Stimulated activated CD4-positive, alpha-beta T cell treated with anti-CD3 and anti-CD28 coated beads, Interleukin-12 subunit alpha, Interleukin-12 subunit beta, amount 100 ng/mL, for 24 hours (primary cell): ENCODE measurements at places on chromosomes 4 and X.

DNA sequence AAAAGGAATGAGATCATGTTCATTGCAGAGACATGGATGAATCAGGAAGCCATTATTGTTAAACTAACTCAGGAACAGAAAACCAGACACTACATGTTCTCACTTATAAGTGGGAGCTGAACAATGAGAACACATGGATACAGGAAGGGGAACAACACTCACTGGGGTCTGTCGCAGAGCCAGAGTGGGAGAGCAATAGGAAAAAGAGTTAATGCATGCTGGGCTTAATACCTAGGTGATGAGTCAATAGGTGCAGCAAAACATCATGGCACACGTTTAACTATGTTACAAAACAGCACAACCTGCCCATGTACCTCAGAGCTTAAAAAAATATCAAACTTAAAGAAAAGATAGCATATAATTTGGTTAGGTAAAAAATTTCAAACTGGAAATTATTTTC is 281.4 kb downstream of the PABPC4L start:
- DNase-seq, result no peak

DNA sequence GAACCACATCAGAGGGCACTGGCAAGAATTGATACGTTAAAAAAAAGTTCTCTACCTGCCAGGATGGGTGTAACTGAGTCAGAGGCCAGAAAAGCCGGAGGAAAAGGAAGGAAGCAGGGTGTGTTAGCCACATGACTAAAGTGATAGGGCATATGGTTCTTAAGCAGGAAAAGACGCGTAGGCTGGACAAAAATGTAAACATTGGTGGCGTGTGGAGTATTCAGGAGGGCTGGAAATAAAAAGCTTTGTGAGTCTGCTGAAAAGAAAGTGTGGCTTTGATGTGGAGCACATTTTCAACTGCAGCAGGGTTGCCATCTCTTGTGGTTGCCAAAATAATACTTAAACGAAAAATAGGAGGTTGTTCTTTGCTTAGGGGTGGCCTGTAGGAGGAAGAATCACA is 186.5 kb upstream of the RPL34 start:
- no peak for DNase-seq

GRCh38 chr4:622996-623913 is 2.1 kb upstream of the PDE6B start:
- no peak for DNase-seq

DNA sequence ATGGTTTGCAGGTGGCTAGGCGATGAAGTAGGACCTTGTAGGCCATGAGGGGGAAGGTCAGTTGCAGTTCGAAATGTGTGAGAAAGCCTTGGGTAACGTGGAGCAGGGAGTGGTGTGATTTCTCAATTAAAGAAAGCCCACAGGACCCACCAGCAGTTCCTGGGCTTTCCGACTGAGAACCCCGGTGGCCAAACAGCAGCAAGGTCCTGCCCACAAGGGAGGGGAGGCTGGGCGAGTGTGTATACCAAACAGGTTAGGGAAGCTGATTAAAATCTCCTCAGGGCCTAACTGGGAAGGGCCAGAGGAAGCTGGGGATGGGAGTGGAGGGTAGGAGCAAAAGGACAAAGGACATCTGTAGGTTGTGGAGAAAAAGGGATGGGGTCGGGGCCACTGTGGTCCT is 2.4 kb downstream of the ATP6AP1 start:
- DNase-seq, result no peak

GRCh38 chrX:134949271-134949670 is 41.5 kb upstream of the SMIM10 start:
- DNase-seq, result no peak
